ENCODE measurements at places on chromosomes 2 and 18.
A peak's percentile ranks its signal among the peaks of the same experiment; 100 is the strongest.

GRCh38 chr2:14501061-14501460 is 131.5 kb upstream of the LRATD1 start:
- DNase-seq = no peak

- DNase-seq = no peak
Observed at GRCh38 chr2:214311031-214311533, 99.8 kb upstream of the VWC2L start.

DNA sequence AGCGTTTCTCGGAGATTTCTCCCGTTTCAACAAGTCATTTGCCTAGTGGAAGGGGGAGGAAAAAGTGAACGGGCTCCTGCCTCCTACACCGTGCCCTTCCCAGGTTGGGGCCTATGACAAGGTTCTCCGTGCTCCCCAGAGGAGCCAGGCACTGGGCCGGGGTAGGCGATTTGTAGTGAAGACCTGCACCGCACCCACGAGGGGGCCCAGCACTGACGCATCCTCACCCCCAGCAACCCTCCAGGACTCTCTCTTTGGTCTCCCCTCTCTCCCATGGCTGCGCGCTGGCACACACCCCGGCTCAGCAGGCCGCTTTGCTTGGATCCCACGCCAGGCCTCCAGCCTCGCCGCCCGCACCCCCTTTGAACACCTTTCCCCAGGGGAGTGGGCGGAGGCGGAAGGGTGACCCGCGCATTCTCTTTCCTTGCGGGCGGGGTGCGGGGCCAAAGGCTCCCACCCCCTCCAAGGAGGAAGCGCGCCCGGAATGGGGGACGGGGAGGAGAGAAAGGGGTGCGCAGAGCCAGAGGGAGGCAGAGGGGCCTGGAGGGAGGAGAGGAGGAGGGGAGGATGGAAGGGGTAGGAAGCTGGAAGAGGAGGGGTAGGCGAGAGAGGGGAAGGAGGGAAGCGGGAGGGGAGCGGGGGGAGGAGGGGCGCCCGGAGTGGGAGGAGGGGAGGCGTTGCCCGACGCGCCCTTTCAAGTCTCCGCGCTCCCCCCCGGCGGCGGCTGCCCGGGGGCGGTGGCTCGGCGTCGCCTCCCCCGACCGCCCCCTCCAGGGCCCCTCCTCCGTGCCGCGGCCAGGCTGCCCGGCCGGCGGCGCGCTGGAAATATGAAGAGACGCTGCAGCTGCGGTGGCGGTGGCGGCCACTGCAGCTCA is at the start of gene APCDD1:
APCDD1 (plus strand) TSS at position 830 of the 875 bp plus-strand sequence. CDS start 347 bp downstream, outside the sequence.
- DNase-seq = peak; percentile 45

- peak; percentile 92 for DNase-seq
Observed at GRCh38 chr18:11994336-11994702, 13.0 kb downstream of the IMPA2 start.

- DNase-seq = no peak
Observed at GRCh38 chr2:176555781-176556180, 286.5 kb downstream of the MTX2 start.

DNA sequence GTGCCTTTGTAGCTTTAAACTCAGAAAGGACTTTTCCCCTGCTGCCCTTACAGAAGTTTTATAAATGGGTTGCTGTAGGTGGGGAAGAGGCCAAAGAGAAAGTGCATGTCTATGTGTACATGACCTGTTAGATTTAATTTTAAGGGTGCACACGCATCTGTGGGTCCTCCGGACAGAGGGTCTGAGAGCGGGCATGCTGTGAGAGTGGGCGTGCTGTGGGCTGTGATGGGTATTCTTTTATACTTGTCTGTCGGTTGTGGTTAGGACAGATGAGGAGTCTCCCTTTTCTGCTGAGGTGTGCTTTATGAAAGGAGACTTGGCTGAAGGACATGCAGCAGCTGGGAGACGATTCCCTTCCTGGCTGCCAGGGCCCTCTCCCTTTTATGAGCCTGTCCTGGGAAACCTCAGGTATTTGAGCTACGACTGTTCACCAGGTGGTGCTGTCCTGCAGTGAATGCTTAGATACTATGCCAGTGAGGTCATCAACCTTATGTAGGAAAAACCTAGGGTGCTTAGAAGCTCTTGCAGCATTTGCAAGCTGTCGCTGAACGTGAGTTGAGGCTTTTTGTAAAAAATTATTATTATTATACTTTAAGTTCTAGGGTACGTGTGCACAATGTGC is 67.5 kb downstream of the TANC1 start:
- peak; percentile 75 for DNase-seq

DNA sequence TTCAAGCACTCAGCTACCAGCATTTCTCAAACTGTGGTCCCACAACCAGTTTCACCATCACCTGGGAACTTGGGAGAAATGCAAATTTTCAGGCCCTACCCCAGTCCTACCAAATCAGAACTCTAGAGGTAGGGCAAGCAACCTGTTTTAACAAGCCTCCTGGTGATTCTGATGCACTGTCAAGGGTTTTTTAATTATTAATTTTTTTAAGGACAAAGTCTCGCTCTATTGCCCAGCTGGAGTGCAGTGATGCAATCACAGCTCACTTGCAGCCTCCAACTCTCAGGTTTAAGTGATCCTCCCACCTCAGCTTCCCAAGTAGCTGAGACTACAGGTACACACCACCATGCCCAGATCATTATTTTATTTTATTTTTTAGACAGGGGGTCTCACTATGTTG is 7.8 kb downstream of the ACMSD start:
- DNase-seq = no peak

DNA sequence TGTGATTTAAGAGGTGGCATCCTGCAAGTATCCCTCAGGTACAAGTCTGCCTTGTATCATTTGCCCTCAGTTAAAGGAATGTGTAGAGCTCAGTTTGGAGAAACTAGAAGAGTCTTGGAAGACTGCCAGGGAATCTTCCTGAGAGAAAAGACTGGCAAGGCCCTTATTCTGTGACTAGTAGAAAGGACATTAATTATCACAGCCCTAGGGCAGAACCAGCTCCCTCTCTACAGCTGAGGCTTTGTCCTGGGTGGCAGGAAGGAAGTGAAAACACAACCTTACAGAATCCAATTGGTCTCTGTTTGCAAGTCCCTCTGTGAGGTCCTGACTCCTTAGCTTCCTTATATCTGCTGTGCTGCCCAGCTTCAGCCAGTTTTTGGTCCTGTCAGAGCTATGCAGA is 385.9 kb upstream of the CYRIA start:
- DNase-seq = no peak

- no peak for DNase-seq
Observed at GRCh38 chr2:16196687-16197503, 256.5 kb downstream of the MYCN start.

- no peak for DNase-seq
Observed at GRCh38 chr2:118752762-118753429, 94.6 kb downstream of the EN1 start.

GRCh38 chr2:220104871-220105351 is 477.5 kb downstream of the SLC4A3 start:
- peak; percentile 52 for DNase-seq

DNA sequence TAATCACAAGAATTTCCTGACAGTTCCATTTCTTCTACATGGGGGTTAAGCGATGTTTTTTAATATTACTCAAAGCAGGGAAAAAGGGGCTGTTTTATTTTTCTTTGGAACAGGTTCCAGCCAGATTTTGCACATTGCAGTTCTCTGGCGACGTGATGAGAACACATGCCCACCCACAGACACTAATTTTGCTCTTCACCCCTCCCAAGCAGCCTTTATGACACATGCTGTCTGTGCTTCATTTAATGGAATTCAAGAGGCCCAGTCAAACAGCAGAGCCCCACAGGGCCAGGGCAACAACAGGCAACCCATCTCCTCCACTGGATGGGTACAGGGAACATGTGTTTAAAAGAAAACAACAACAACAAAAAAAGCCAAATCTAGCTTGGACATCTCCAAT is 70.8 kb downstream of the SPRED2 start:
- no peak for DNase-seq

DNA sequence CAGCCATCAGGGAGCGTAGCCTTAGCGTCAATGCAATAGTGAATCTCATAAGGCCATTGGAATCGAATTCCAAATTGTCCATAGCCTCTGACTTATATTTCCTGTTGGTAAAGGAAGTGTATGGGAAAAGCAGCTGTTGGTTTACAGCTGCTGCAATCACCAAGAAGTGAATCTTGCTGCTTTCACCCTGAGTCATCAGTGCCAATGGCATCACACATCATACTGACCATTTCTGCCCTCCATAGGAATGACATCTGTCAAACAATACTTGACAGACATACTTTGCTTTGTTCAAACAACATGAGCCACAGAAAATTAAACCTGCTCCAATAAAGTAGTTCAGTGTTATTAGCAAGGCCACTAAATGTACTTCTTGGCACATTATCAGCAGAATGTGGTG is 111.2 kb upstream of the KLHL29 start:
- no peak for DNase-seq

- DNase-seq = peak; percentile 71
Observed at GRCh38 chr2:218876562-218877219, 4.0 kb upstream of the WNT10A start.

DNA sequence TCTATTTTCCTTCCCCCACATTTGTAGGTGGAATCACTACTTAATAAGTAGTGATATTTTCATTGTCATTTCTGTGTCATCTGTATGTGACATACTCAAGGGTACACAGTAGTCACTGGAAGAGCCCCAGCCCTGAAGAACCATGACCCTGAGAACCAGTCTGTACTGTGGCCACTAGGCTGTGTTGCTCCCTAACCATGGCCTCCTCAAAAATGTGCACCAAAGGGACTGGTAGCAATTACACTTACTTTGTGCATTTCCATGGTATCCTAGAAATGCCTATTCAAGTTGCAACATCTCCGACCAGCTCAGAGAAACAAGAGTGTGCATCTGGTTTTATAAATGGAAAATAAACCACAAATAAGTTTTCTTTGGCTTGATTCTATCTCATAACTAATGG is 155.1 kb downstream of the DOCK10 start:
- DNase-seq = peak; percentile 42

- no peak for DNase-seq
Observed at GRCh38 chr2:26619521-26619951, 21.6 kb downstream of the CIB4 start.

DNA sequence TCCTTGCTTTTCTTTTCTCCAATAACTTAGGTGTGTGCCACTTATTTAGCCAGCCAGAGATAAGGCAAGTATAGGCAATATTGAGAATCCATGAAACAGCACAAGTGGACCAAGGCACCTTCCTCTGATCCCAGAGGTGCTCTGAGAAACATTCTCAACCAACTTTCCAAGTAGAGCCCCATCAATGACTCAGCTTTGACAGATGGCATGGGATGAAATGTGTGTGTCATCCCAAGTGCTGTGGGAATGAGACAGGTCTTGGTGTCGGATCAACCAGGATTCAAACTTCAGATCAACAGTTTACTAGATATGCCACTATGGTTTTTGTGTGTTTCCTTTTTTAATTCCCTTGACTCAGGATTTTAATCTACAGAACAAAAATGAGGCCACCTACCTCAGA is 164.0 kb downstream of the GRB14 start:
- DNase-seq = no peak

DNA sequence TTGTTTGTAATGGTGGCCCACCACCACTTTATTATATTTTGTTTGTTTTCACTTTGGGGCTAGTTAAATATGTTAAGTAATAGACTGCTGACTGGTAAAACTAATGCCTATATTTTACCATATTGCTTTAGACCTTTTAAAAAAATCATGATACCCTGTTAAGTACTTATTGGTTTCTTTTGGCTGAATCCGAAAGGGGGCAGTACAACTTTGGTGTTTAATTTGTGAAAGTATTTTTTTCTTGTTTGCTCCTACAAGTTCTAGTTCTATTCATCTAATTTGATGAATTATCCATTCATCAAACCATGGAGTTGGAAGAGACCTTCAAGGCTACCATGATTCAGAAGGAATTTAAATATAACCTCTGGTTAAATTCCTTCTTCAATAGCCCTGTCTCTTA is 147.0 kb downstream of the MBD5 start:
- no peak for DNase-seq

DNA sequence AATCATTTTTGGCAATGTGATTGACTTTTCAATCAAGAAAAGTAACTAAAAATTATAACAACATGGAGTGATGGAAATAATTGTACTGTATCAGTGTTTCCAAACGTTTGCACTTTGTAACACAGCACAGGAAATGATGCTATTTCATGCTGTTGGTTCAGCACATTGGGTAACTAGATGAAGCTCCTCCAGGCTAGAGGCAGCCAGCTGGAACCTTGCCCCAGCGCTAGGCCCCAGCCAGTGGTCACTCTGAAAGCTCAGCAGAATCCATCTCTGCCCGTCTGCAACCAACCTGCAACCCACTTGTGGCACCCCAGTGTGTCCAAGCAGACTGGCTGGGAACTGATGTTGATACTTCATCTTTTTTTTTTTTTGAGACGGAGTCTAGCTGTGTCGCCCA is 15.3 kb downstream of the UNC50 start:
- DNase-seq = peak; percentile 10

DNA sequence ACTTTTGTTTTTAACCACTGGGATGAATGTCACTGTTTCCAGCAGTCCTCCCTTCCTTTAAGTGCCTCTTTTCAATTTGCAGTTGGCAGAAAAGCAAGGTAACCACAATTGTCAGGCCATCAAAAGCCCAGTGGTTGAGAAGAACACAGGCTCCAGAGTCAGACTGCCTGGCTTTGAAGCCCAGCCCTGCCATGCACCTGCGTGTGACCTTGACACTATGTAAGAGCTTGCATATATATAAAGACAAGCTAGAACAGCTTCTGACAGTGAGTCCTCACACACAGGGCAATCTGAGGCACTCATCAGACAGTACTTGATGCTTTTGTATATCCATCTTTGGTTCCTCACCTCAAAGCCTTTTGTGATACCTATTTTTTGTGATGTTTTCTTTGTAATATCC is 11.0 kb downstream of the CCBE1 start:
- no peak for DNase-seq

GRCh38 chr2:164745012-164745797 is 96.4 kb downstream of the COBLL1 start:
- no peak for DNase-seq

DNA sequence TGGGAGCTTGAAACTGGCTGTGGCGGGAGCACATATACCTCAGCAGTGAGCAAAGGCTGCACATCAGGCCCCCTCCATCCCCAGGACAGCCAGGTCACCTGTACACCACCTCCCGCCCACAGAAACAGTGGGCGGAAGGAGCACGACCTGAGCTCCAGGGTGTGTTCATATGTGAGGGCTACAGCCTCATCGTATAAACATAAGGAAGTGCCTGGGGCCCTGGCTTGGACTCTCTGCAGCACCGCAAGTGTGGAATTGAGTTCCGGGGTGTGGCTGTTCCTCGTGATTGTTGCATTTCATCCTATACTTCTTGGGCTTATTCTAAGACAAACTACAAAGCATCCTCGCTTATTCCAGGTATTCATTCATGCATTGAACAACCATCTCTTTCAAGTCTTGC is 60.1 kb upstream of the TPO start:
- DNase-seq = no peak

- no peak for DNase-seq
Observed at GRCh38 chr2:162164802-162165201, 12.8 kb upstream of the GCG start.

- no peak for DNase-seq
Observed at GRCh38 chr2:86213699-86214502, 14.6 kb downstream of the MRPL35 start.

- no peak for DNase-seq
Observed at GRCh38 chr2:86562485-86562921, 740 bp downstream of the CHMP3 start.

- no peak for DNase-seq
Observed at GRCh38 chr2:152292991-152293390, 42.0 kb upstream of the FMNL2 start.
